ENCODE measurements at places on chromosomes 7 and 10.

GRCh38 chr10:121303287-121303890, 294.9 kb downstream of the FGFR2 start:
- DNase-seq = no peak

- no peak for DNase-seq
Measured at GRCh38 chr10:119942973-119943372, 50.4 kb downstream of the SEC23IP start.

- DNase-seq = no peak
Measured at GRCh38 chr10:110241407-110241806, 34.0 kb downstream of the MXI1 start.

GRCh38 chr7:118517275-118517674, 292.8 kb downstream of the ANKRD7 start:
- DNase-seq = no peak

GRCh38 chr10:27911539-27911938, 87.3 kb downstream of the ODAD2 start:
- DNase-seq = no peak

GRCh38 chr10:92967641-92968040, 93.0 kb upstream of the CYP26C1 start:
- no peak for DNase-seq

DNA sequence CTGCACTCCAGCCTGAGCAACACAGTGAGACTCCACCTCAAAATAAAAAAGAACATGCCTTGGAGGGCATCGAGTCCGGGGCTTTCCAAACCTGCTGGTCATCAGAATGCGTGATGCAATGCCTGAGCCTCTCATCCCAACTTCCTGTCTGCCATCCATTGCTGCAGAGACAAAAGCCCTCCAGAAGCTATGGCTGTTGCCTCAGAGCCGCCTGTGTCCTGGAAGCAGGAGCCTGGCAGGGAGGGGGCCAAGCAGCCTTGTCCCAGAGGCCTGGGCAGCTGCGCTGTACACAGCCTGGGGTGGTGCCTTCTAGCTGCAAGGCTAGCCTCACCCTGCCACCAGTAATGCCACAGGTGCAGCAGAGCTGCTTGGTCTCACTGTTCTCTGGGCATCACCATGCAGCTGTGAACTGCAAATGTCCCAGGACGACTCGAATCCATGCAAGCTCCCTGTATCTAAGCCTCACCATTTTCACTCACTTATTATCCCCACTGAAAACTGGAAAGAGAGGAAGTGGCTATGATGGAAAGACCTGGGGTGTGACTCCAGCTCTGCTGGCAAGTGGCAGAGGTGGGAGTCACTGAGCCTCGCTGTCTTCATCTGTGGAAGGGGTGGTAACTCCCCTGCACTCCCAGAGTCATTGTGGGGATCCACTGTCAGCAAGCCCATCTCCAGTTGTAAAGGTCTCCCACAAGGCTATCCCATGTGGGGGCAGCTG, 7.0 kb downstream of the ALOX5 start:
- DNase-seq = no peak

Data from BE2C (cell line).